Stimulated activated CD8-positive, alpha-beta memory T cell treated with anti-CD3 and anti-CD28 coated beads, Interleukin-4, amount 100 ng/mL, for 24 hours (primary cell): ENCODE measurements at places on chromosomes 1 and 21.

DNA sequence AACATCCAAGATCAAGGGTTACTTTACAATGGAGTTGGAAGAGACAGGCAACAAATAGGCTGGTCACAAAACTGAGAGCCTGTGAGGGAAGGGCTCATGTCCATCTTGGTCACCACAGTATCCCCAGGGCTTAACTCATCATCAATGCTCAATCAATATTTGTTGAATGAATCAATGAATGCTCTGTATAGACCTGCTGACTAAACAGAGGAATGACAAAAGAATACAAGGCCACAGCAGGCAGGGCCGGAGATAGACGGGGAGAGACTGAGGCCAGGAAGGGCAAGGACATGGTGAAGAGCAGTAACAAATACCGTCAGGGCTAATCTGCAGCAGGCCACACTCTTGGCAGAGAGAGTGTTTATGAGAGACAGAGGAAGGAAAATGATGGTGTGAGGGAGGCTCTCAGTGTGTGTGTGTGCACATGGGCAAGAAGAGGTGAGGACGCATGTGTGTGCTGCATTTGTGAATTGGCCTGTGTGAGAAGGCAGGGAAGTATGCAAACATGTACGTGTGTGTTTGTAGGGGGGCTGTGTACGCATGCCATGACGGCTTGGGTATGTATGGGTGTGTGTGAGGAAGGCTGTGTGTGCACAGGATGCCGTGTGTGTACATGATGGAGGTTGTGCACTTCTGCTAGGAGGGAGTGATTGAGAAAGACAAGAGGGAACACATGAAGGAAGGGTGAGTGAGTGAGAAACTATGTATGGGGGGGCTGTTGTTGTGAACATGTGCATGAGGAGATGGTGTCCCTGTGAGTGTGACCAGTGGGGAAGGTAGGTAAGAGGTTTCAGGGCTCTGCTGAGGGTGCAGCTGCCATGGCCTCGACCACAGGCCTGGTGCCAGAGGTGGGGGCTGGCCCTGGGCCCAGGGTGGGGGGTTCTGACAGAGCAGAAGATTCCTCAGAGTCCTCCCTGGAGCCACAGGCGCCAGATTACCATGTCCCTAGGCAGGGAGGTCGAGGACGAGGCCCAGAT lies 15.4 kb downstream of the AHDC1 start:
- DNase-seq: no peak

DNA sequence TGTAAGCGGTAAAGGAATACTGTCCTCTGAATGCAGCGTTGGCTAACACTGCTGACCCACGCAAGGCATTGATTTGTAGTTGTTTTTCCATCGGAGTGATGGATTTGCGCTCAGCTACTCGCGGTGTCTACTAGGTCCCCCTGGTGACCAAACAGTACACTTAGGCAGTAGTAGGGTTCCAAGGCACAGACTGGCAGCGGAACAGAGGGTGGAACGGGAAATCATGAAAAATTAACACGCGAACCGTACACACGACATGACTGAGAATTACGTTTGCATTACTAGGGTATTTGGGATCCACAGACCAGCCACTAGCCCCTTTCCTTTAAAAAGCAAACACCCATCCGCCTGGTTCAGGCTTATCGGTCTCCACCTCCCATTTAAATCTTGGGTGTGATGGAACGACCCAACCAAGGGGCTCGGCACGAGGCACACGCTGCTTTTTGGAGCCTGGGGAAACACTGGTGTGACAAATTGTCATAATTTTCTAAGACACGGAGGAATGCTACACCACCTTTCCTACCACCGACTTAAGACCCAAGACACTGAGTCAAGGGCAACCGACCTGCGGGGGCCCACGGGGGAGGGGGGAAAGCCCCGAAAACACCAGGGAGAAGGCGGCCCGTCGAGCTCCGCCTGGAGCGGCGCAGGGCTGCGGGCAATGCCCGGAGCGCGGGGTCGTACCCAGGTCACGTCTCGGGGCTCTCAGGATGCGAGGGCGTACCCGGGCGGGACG lies 699 bp downstream of the DIPK1A start:
- peak; percentile 40 for DNase-seq

DNA sequence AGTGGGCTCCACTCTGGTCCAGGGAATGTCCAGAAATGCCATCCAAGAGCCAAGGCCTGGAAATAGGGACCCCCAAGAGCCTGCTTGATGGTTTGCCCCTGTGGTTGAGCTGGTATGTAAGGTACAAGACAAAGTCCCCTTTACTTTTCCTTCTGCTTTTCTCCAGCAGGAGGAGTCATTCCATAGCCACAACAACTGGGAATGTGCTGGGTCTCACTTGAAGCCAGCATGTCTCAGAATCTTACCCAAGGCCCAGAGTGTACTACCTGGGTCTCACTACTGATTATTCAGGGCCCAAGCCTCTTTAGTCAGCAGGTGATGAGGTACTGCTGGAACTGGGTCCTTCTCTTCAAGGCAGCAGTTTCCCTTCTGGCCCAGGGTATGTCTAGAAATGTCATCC lies 62.1 kb upstream of the CD55 start:
- DNase-seq: no peak

DNA sequence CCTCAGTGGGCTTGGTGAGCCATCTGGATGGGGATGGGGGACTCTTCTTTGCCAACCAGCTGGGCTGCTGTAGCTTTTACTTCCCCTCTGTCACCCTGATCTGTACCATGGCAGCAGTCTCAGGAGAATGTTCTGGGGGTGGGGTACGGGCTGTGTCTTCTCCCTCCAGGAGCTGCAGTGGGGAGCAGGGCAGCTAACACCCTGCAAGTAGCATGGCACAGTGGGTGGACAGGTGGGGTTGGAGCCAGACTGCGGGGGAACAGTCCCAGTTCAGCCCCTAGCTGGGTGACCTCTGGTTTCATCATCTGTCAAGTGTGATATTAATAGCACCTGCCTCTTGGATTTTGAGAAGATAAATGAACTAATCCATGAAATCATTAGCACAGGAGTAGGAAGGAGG lies 3.1 kb downstream of the NFASC start:
- no peak for DNase-seq

DNA sequence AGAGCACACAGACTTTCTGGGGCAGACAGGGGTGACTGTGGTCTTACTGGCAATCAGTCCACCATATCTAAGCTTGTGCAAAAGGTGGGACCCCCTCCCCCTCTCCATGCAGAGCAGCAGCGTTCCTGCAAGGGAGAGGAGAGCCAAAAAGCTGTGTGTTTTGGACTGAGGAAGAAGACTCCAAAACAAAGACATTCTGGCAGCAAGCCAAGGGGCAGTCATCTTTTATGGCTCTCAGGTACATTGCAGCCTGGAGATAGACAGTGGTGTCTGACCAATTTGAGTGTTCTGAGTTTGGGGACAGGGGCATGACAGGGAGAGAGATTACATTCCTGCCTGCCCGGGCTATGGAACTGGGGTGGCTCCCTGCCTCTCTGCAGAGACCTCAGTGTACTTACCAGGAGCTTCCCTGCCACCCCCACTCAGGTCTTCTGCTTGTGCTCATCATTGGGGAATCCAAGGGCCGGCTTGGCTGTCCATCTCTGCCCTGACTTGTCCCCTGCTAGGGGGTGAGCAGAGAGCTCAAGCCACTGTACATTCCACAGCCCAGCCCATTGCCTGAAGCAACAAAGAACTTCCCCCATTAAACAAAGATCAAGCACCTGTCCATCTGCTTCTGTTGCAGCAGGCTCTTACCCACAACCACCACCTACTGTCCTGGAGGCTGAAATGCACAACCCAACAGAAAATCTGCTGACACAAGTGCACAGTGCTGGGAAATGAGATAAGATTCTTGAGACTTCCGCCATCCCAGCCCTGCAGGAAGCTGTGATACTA lies 131.1 kb downstream of the EVI5 start:
- DNase-seq: no peak

GRCh38 chr1:161166669-161167548 lies 683 bp downstream of the PPOX start:
- DNase-seq: no peak

DNA sequence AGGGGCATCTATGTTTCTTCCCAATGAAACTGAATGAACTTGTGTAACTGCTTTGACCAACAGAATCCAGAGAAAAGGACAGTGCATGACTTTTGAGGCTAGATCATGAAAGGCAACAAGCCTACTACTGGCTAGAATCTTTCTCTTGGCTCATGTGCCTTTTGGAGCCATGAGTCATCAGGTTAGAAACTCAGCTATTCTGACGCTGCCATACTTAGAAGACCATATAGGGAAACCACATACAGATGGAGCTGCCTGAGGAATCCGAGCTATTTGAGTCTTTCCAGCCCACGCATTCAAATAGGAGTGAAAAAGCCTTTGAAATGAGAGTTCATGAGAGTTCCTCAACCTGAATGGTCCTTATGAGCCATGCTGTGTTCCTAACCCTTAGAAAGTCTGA lies 738.5 kb upstream of the CHRM3 start:
- no peak for DNase-seq

- DNase-seq: no peak
Measured at GRCh38 chr1:55468142-55468795, 253.1 kb upstream of the USP24 start.

GRCh38 chr1:161791904-161792655 lies 26.0 kb downstream of the ATF6 start:
- DNase-seq: no peak

DNA sequence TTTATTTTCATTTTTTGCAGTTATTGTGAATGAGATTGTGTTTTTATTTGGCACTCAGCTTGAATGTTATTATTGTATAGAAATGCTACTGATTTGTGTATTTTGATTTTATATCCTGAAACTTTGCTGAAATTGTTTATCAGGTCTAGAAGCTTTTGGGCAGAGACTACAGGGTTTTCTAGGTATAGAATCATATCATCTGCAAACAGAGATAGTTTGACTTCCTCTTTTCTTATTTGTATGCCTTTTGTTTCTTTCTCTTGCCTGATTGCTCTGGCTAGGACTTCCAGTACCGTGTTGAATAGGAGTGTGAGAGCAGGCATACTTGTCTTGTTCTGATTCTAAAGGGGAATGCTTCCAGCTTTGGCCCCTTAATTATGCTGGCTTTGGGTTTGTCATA lies 27.3 kb downstream of the ZNF691 start:
- no peak for DNase-seq

GRCh38 chr1:178802873-178803272 lies 68.0 kb downstream of the ANGPTL1 start:
- no peak for DNase-seq

DNA sequence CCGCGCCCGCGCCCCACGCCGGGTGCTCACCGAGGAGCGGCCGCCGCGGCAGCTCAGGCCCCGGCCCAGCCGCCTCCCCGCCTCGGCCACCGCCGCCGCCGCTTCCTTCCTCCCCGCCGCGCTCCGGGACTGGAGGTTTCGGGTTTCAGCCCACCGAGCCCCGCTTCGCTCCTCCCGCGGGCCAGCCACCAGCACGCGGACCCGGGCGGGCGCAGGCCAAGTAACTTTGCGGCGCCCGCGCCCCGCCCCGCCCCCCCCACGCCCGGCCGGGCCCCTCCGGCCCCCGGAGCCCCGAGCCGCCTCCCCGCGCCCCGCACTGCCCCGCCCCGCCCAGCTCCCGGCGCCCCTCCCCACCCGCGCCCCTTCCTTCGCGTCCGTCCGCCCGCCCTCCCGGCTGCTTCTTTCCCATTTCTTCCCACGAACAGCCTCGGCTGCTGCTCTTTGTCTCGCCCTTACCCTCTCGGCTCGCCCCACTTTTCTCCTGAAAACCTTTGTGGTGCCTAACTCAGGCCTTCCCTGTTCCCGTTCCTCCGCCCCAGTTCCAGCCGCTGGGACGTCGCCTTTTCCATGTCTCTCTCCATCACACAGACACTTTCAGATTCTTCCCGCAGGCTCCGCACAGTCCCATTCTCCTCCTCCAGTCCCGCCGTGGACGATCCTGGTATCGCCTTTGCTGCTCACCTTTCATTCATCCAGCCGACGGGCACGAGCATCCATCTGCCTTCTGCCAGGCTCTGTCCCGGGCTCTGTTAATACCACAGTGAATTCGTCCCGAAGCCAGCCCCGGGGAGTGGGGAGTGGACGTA lies at the start of gene GPR161:
Gene GPR161 (minus strand): TSS at position 222 of the 806 bp plus-strand sequence. CDS start 32,080 bp downstream, outside the sequence.
- no peak for DNase-seq

GRCh38 chr1:226001963-226002666 lies 3.0 kb upstream of the SDE2 start:
- peak; percentile 19 for DNase-seq

- DNase-seq: no peak
Measured at GRCh38 chr1:202281316-202282024, 60.3 kb downstream of the UBE2T start.

- DNase-seq: no peak
Measured at GRCh38 chr1:202578565-202578964, 131.7 kb downstream of the SYT2 start.

GRCh38 chr1:36590771-36591170 lies 108.1 kb upstream of the CSF3R start:
- DNase-seq: no peak

DNA sequence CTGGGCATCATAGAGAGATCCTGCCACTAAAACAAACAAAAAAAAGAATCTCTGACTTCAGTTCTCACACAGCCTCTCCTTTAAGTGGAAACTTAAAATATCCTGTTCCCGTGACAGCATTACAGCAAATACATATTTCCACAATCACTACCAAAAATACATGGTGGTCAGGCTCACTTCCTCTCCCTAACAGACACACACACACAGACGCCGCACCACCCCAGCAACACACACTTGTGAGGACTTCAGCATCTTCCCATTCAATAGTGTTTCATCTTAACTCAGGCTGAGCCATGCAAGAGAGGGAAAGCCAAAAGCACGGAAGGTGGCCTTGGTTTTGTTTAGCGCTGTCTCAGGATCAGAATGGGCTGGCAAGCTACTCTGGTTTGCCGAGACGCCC lies 21.9 kb downstream of the KIAA1614 start:
- DNase-seq: no peak
